Activated CD4-positive, alpha-beta T cell treated with anti-CD3 and anti-CD28 coated beads for 36 hours (primary cell): ENCODE measurements at places on chromosomes 4 and X. TPM values are rescaled to one million over a fixed set of nuclear protein-coding genes. Genes with fewer than 3 reads are reported as not detected.

GRCh38 chrX:154732421-154733065 lies 18.3 kb downstream of the GAB3 start:
- DNase-seq, result no peak

Gene HMX1
- not detected for total RNA-seq

Gene TRAPPC2
- total RNA-seq, result 16.4 TPM

DNA sequence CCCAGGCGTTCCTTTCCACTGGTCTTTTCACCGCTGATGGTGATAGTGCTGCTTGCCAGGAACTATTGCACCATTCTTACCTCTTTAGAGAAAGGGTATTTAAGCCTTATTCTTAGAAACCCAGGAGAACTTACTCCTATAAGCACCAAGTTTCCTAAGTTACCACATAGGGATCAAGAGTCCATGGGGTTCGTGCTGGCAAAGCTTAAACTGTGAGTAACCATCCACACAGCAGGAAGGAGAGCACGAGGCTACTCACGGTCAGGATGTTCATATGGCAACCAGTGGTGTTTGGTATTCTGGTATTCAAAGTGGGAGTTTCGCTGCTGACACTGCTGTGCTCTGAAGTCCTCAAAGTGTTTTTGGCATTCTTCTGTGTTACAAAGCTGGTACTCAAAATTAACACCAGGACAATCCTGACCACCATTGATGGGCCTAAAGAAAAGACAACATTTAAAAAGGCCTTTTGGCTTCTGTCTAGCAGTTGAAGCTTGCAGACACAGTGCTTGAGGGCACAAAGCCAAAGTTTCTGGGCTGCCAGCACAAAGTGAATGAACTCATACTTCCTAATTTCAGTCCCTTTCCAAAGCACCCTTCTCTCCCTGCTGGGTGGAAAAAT lies 256.9 kb downstream of the ADAMTS3 start:
- DNase-seq, result no peak

Gene VAMP7
- total RNA-seq, result 34.9 TPM

DNA sequence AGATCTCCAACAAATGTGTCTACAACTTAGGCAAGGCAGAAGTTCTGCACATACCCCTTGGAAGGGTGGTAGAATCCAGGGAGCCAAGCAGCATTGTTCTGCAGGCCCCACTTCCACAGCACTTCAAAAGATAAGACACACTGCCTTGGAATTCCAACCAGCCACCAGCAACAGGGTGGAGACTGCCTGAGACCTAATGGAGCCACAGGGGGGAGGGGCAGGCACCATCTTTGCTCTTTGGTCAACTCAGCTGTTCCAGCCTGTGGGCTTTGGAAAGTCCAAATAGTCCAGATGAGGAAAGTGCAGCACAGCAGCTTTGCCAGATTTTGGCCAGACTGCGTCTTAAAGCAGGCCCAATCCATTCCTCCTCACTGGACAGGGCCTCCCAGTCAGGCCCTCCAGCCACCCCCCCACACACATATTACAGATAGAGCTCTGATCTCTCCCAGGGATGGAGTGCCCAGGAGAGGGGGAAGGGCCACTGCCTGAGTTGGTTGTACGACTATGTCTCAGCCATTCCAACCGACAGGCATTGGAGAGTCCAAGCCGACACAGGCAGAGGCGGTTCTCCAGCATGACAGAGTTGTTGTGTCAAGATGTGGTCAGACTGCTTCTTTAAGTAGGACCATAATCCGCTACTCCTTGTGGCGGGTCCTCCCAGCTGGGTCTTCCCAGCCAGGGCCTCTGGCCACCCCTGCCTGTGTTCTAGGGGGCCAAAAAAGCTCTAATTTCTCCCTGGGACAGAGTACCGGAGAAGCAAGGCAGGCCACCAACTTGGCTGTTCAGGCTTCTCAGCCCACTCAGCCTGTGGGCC lies 42.5 kb upstream of the ANTXR2 start:
- no peak for DNase-seq

DNA sequence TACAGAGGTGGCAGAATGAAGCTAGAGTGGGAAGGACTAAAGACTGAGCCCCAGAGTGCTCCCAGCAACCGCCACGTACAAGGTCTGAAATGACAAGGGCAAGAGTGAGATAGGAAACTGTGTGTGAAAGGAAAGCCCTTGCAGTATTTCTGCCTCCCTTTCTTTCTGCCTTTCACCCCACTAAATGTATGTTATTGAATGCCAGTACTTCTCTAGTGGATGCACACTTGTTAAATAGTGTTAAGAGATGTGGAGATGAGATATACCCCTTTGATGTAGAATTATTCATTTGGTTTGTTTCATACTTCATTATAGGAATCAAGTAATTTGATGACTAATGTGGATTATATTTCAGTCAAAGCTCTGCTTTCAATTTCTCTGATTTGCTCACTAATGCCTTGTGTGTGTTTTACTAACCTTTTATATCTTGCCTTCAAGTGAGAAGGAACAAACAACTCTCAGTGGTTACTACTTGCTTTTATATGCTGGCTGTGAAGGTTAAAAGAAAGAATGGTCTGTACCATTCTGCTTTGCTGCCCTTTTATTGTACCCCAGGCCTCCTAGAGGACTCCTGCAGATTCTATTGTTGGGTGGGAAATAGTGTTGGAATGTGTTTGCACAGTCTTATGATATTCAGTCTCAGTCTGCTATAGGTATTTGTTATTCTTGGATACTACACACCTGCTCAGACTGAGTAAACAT lies 8.0 kb upstream of the ANXA3 start:
- DNase-seq, result no peak

Gene BEND4
- 0.62 TPM for total RNA-seq

- no peak for DNase-seq
Measured at GRCh38 chr4:123401271-123402120, 4.9 kb downstream of the SPRY1 start.

DNA sequence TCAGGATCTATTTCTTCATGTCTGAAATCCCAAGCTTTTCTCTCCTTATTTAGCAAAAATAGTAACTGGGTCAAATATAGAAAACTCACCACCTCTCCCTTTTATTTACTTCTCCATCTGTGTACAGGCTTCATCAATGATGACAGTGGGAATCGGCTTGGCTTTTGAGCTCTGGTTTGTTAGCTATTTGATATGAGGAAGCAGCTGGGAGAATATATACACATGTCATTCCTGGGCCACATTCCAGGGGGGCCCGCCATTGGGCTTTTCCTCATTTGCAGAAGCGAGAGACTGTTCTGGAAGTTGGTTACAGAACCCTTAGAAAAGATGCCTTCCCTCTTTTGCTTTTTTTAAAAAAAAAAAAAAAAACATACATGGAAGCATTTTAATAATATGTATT lies 107.4 kb upstream of the F9 start:
- no peak for DNase-seq

- DNase-seq, result peak; percentile 21
Measured at GRCh38 chrX:46617906-46618305, 44.3 kb downstream of the CHST7 start.

Gene CXCL5
- total RNA-seq, result not detected

GRCh38 chr4:6767748-6768538 lies 14.6 kb upstream of the KIAA0232 start:
- no peak for DNase-seq

Gene PABPC1L2B
- not detected for total RNA-seq

DNA sequence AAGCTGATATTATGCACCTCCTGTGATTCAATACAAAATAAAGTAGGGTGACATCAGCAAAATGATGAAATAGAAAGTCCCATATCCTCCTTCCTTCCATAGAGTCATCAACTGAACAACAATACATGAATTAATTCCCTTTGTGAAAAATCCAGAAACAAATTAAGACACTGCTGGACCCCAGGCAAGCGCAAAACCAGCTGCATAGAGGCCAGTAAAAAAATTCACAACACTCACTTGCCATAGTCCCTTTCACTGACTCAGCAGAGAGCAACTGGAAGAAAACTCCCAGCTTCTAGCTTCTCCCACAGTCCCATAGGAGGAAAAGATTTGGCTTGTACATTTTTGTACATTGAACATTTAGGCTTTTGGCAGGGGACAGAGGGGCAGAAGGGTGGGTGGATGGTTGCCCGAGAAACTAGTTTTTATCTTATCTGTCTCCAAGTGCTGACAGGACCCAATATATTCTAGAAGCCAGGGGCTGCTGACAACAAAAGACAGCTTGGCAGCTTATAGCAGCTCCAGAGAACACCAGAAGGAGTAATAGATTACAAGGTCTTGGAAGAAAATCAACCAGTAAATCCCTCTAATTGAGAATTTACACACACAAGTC lies 124.6 kb downstream of the NDST3 start:
- no peak for DNase-seq

DNA sequence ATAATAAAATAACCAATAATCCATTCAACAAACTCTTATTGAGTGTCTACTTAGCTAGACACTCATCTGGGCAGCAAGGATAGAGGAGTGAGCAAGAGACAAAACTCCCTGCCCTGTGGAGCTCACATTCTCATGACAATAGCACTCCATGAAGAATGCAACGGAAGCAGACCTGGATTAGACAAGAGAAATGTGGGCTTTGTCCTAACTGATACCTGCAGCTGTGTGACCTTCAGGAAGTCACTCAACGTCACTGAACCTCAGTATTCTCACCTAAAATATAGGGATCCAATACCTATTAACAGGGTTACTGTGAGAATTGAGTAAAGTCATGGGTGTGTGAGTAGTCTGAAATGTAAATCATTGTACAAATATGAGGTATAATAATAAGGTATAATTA lies 61.2 kb downstream of the NDNF start:
- no peak for DNase-seq

DNA sequence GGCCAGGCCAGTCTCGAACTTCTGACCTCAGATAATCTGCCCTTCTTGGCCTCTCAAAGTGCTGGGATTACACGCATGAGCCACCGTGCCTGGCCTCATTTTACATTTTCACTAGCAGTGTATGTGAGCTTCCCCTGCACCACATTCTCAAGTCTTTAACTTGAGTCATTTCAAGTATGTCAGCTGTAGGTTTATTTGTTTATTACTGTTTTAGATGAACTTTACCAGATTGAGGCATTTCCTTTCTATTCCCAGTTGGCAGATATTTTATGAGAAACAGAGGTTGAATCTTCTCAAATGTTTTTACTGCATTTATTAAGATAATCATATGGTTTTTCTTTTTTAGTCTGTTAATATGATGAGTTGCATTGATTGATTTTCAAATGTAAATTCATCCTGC lies 114.6 kb upstream of the SH3RF1 start:
- no peak for DNase-seq

Gene CFAP99
- total RNA-seq, result 0.05 TPM

DNA sequence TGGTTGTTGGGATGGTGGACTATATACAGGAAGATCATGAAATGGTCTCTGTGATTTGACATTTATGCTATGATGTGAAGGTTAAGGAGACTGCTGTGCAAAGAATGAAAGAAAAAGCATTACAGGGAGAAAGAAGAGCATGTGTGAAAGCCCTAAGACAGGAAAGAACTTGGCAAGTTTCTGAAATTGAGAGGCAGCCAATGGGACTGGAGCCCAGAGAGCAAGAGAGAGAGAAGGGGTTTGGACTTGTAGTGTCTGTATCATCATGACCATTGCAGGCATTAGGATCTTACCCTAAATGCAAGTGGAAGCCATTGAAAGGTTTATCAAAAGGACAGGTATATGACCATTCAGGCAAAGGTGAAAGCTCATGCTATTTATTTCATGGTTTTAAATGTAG lies 147.1 kb downstream of the NAA11 start:
- DNase-seq, result no peak

DNA sequence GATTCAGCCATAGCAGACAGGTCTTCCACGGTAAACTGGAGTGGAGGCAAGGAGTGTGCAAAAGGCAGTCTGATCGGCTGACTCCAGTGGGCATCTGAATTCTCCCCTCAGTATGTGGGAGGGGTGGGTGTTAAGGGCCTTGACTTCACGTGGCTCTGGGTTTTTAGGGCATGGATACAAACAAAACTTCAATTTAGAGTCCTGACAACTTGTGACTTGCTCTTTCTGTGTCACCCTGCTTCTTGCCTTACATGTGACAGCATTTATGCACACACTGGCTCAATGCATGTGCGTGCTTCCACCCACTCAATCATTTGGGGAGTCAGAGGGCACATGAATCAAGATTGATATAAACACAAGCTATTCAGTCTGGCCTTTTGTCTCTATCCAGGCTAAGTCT lies 17.5 kb downstream of the PLP1 start:
- no peak for DNase-seq

- no peak for DNase-seq
Measured at GRCh38 chrX:18537524-18537923, 112.1 kb downstream of the CDKL5 start.

- DNase-seq, result no peak
Measured at GRCh38 chr4:158020734-158021346, 152.0 kb downstream of the GASK1B start.

Gene AFP
- not detected for total RNA-seq

Gene ODAM
- not detected for total RNA-seq

Gene FAM9C
- total RNA-seq, result not detected

DNA sequence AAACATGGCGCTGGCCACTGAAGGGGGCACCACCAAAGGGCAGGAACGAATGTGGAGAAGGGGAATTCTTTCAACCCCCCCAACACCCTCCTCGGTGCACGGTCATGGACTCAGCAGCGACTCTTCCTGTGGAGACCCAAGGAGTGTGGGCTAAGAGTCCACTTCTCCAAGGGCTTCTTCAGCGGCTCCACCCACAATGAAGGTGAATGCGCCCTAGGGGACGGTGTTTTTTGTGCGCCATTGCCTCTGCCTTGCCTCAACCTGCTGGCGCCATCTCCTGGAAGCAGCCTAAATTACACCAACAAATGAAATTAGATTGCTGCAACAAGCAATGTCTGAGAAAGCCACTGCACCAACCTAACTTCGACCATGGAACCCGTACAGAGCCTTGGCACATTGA lies 169.2 kb upstream of the MAGEB18 start:
- DNase-seq, result peak; percentile 20

Gene CCSER1
- total RNA-seq, result not detected

- DNase-seq, result no peak
Measured at GRCh38 chr4:158236304-158237030, 26.2 kb downstream of the TMEM144 start.

GRCh38 chr4:126440297-126440696 lies 1125.5 kb downstream of the FAT4 start:
- DNase-seq, result no peak

Gene SMPX
- total RNA-seq, result not detected

- DNase-seq, result no peak
Measured at GRCh38 chr4:124173912-124174311, 538.6 kb downstream of the ANKRD50 start.

DNA sequence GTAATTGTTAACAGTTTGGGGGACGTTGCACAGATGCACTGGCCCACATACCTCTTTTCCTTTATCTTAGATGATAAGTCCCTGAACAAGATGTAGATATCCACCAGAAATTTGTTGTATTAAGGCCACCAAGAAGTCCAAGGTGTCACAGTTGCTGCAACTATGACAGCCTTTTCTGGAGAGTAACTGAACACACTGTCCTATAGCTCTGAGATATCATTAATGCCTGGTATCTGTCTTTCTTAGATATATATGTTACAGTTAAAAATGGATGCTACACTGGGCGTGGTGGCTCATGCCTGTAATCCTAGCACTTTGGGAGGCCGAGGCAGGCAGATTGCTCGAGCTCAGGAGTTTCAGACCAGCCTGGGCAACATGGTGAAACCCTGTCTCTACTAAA lies 77.8 kb upstream of the PRDX4 start:
- DNase-seq, result no peak
